Activated CD4-positive, alpha-beta T cell treated with anti-CD3 and anti-CD28 coated beads for 36 hours (primary cell): ENCODE measurements at places on chromosomes 4 and X. TPM values are rescaled to one million over a fixed set of nuclear protein-coding genes. Genes with fewer than 3 reads are reported as not detected.
A peak's percentile ranks its signal among the peaks of the same experiment; 100 is the strongest.

Gene SLC10A3
- 11.3 TPM for total RNA-seq

Gene YY2
- 1.3 TPM for total RNA-seq

Gene RPS6KA6
- total RNA-seq: 0.12 TPM

Gene FHIP1A
- total RNA-seq: 0.19 TPM

DNA sequence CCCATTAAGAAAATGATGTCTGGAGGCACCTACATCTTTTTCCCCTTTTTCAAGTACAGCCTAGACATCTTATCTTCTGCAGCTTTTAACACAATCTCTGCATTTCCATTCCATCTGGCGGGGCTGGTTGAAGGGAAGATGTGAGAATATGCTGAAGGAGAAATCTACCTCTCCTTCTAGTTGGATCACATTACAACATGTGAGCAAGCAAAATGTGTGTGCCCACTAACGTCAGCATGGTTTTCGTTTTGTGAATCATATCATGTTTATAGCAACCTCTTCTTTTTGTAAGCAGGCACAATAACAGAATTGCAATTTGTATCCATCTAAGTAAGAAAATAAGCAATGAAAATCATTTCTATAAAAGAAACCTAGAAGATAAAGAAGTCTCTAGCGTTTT is 28.9 kb upstream of the MID1 start:
- no peaks in the 10 kb centered on the region for H3K27me3 ChIP-seq
- H3K27ac ChIP-seq: no peak overlapping the region
- no peaks in the 10 kb centered on the region for H3K4me1 ChIP-seq
- DNase-seq: no peak
- no peak overlapping the region for H3K4me3 ChIP-seq
- H3K36me3 ChIP-seq: no peaks in the 10 kb centered on the region

DNA sequence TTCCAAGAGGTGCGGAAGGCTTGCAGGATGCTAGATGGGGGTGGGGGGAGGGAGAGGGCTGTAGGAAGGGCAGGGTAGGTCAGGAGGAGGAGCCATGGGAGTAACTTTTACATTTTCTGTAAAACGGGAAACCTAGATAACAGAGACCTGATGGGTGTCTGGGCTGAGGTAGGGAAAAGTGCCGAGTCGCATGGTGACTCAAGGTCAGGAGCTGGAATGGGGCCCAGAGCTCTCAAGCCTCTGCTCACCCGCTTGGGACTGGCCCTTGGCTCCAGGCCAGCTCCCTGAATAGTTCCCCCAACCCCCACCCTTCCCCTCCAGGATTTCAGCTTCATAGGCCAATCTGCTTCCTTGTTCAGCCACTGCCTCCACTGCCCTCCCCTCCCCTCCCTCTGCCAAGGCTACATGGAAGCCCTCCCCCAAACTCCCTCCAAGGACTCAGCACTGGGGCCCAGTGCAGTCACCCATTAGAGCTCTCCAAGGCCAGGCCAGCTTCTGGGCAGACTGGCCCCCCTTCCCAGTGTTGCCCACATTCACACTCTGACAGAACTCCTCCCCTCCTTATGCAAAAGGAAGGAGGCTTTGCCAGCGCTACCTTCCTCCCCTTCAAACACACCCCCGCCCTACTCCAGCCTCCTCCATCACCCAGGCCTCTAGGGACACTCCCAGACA is 43.6 kb downstream of the TSC22D3 start:
- H3K27me3 ChIP-seq: no peaks in the 10 kb centered on the region
- no peak overlapping the region for H3K27ac ChIP-seq
- no peak for DNase-seq
- H3K4me3 ChIP-seq: no peak overlapping the region

GRCh38 chr4:185363251-185363650 is 32.5 kb downstream of the LRP2BP start:
- H3K27ac ChIP-seq: no peak overlapping the region
- no peaks in the 10 kb centered on the region for H3K4me1 ChIP-seq
- no peaks in the 10 kb centered on the region for H3K27me3 ChIP-seq
- H3K36me3 ChIP-seq: peaks cover 3% of the 10 kb centered on the region
- DNase-seq: no peak

DNA sequence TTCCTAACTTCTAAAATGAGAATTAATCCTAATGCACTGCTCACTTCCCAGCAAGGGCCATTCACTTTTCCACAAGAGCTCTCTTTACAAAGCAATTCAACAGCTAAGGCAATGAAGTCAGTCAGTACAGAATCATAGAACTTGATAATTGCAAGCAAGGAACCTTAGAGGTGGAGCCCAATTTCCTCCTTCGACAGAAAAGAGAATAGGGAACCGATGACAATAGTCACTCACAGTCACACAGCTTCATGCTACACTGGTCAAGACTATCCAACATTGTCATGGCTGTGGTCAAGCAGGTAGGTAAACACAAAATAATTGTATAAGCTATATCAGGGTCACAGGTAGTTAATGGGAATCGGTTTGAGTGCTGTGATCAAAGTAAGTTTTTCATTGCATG is 90.0 kb downstream of the ELOVL6 start:
- no peak overlapping the region for H3K4me3 ChIP-seq
- no peak overlapping the region for H3K27ac ChIP-seq
- no peaks in the 10 kb centered on the region for H3K36me3 ChIP-seq
- H3K4me1 ChIP-seq: peaks cover 1% of the 10 kb centered on the region
- H3K27me3 ChIP-seq: no peaks in the 10 kb centered on the region
- DNase-seq: no peak

DNA sequence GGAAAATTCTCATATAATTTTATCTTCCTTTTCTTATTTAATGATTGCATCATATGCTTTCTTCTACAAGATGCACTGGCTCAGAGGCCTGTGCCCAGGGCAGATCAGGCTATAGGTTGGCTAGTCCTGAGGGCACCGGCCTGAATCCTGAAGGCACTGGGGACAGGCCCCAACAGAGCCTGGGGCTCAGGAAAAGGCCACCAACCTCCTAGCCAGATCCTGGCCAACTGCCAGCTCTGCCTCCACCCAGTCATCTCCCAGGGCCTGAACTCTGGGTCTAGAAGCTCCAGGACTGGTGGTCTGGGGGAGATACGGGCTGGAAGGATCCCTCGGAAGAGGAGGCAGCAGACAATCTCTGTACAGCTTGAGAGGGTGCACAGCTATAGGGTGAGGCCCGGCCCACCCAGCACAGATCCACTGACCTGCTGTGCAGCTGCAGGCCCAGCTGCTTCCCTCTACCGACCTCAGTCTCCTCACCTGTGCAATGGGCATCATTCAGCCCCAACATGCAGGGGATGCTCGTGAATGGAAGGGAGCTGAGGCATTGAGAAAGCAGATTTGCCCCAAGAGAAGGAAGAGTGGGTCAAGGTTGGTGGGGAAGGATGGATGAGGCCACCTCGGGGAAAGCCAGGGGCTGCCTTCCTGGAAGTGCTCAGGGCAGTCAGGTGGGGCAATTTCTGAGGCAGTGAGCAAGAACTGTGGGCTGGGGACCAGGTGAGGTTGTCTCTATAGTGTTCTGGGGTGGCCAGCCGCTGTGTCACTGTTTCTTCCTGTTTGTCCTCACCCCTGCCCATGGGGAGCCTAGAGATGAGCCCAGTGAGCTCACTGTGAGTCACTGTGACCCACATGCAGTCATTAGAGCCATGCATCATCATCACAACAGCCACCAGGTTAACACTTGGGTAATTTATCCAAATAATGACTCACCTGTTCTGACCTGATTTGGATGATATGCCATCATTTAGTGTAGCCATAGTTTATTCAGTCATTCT is 22.4 kb upstream of the XAGE2 start:
- no peaks in the 10 kb centered on the region for H3K36me3 ChIP-seq
- no peak overlapping the region for H3K27ac ChIP-seq
- no peaks in the 10 kb centered on the region for H3K27me3 ChIP-seq
- no peak overlapping the region for H3K4me3 ChIP-seq
- peak; percentile 60 for DNase-seq

- peaks cover 73% of the 10 kb centered on the region for H3K36me3 ChIP-seq
- no peaks in the 10 kb centered on the region for H3K27me3 ChIP-seq
- H3K4me3 ChIP-seq: peak overlapping the region; percentile 64
- H3K27ac ChIP-seq: peak overlapping the region; percentile 96
- peaks cover 89% of the 10 kb centered on the region for H3K4me1 ChIP-seq
These were observed 18.5 kb downstream of the OTUD5 start for GRCh38 chrX:48938721-48939425.

DNA sequence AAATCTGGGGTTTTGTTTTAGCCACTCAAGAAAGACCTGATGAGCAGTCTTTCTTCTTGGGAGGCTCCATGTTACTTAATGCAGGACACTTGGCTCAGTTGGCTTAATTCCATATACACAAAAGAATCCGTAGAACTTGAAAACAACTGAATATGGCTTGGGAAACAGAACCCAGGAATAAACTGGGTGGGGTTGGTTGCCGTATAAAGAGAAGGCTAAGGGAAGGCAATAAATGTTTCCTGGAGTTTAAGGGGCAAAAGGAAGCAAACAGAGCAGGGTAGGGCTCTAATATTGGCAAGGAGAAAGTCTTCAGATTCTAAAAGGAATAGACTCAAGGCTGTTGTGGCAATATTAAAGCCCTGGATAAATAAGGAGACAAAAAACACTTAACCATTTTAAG is 8.4 kb downstream of the TNMD start:
- H3K27me3 ChIP-seq: no peaks in the 10 kb centered on the region
- no peaks in the 10 kb centered on the region for H3K4me1 ChIP-seq
- no peak overlapping the region for H3K27ac ChIP-seq
- no peaks in the 10 kb centered on the region for H3K36me3 ChIP-seq
- H3K4me3 ChIP-seq: no peak overlapping the region

- DNase-seq: no peak
- H3K27ac ChIP-seq: no peak overlapping the region
- no peaks in the 10 kb centered on the region for H3K36me3 ChIP-seq
- peaks cover 2% of the 10 kb centered on the region for H3K27me3 ChIP-seq
These were observed 185.0 kb upstream of the GALNT7 start for GRCh38 chr4:172983631-172984030.

GRCh38 chr4:144584428-144584827 is 61.5 kb upstream of the HHIP start:
- H3K27ac ChIP-seq: no peak overlapping the region
- H3K4me3 ChIP-seq: no peak overlapping the region
- no peak for DNase-seq

DNA sequence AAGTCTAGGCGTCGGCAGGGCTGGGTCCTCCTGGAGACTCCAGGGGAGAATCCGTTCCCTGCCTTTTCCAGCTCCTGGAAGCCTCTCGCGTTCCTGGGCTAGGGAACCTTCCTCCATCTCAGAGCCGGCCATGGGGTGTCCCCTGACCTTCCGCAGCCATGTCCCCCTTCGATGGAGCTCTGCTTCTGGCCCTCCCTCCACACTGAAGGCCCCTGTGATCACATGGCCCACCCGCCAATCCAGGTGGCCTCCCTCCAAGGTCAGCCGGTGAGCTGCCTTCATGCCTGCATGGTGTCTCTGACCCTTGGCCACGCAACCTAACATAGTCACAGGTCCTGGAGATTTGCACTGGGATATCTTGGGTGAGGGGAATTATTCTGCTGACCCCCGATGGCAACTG is 69.6 kb downstream of the TRMT44 start:
- no peaks in the 10 kb centered on the region for H3K4me1 ChIP-seq
- H3K27ac ChIP-seq: no peak overlapping the region
- H3K4me3 ChIP-seq: no peak overlapping the region
- no peak for DNase-seq
- no peaks in the 10 kb centered on the region for H3K36me3 ChIP-seq
